ENCODE measurements at places on chromosomes 16 and 17.

DNA sequence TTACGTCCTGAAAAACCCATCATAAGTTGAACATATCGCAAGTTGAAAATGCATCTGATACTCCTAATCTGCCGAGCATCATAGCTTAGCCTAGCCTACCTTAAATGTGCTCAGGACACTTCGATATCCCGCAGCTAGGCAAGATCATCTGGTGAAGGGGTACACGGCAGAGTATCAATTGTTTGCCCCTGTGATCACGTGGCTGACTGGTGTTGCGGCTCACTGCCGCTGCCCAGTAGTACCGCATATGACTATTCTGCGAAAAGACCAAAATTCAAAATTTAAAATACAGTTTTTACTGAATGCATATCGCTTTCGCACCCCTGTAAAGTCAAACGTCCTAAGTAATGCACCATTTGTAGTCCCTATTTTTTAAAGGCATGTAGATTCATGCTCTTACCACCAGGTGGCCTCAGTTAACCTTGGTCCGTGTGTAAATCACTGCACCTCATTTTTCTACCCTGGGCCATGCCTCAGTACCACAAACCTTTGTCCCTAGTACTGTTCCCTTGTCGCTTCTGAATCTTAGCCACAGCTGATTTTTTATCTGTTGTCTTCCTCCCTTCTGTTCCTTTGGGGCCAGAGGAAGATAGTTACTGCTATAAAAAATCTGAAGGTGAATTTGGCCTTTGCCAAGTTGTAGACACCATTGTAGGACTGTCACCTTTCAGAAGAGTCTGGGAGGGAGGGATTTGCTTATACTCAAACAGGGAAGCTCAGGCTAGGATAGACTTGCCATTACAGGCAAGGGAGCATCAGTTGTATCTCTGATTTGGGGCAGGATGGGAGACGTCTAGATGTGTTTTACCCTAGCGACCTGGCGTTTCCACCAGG lies 34.4 kb downstream of the WWP2 start:
- DNase-seq, result peak; percentile 81

- no peak for DNase-seq
Observed at GRCh38 chr16:81657224-81657623, 121.9 kb upstream of the PLCG2 start.

- no peak for DNase-seq
Observed at GRCh38 chr16:47872225-47872624, 283.6 kb downstream of the ABCC12 start.

- peak; percentile 73 for DNase-seq
Observed at GRCh38 chr17:79993390-79994227, 42.1 kb downstream of the TBC1D16 start.

Data from cardiac muscle cell (in vitro differentiated cells and primary cell).